Gastrocnemius medialis (tissue), 4 donors: ENCODE measurements at places on chromosomes 2 and 18.
A peak's percentile ranks its signal among the peaks of the same experiment; 100 is the strongest.

- no peak for DNase-seq
These were observed 481.9 kb downstream of the CDH2 start for GRCh38 chr18:27695052-27695451.

DNA sequence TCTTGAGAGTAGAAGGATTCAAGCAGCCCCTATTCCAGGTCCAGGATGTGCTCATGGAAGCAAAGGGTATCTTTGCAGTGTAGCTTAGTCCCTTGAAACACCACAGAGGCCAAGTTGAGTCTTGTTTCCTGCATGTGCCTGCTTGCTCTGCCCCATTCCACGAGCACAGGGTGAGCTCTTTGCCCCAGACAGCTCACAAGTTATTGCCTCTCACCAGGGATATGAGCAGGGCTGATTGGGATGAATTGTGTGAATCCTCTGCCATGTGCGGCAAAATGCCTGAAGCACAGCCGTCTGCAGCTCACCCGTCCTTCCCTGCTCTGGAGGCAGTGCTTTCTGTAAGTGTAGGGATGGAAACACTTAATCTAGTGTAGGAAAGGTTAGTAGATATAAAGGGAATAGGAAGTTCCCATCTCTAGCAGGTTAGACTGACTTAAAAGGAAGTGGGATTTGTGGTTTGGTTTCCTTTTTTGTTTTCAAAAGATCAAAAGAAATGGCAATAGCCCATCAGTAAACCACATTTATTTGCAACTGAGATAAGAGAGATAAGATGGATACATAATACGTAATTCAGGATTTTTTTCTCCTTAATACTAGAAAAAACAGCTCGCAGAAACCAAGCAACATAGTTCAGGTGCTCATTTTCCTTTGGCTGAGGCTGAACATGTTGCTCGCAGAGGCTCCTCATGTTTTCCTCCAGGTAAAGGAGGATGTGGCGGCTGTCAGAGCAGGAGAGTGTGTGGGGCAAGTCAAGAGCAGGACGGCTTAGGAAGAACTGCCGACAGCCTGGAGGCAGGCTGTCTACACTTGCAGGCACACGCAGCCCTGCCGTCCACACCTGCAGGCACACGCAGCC is 41.4 kb downstream of the TMEM182 start:
- no peak for DNase-seq

DNA sequence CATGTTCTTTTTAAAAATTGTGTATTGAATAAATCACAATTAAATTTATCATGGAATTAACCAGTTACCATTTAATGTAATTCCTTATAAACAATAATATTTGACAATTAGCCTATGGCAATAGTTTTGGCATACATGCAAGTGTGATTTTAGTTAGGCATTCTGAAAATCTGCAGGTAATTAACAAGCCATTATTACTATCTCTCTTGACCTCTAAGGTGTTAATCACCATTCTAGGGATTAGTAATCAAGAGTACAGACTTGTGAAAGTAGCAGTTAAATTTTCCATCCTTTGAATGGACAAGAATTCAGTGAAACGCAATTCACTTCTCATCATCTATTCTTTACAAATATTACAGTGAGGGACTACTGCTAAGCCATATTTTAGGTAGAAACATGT is 127.7 kb upstream of the CHST9 start:
- DNase-seq = no peak

- DNase-seq = no peak
These were observed 9.0 kb downstream of the DCDC2C start for GRCh38 chr2:3712424-3712823.

DNA sequence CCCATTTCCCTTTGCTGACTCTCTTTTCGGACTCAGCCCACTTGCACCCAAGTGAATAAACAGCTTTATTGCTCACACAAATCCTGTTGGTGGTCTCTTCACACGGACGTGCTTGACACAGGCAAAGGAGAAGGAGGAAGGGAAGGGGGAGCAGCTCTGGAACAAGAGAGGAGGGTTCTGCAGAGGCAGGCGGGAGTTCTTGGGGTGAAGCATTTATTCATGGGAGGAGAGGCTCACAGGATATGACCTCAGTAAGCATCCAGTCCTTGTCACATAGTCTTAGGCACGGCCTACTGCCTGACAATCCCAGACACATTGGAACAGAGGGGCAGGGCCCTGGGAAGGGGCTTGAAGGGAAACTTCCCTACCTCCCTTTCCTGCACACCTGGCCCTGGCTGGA is 171.7 kb upstream of the HS6ST1 start:
- no peak for DNase-seq

GRCh38 chr2:177327009-177327408 is 62.5 kb upstream of the NFE2L2 start:
- no peak for DNase-seq

- DNase-seq = no peak
These were observed 220.5 kb upstream of the ID2 start for GRCh38 chr2:8461341-8461740.

GRCh38 chr2:62409442-62409841 is 96.6 kb downstream of the TMEM17 start:
- no peak for DNase-seq

- no peak for DNase-seq
These were observed 94.6 kb upstream of the SCG2 start for GRCh38 chr2:223696719-223697118.

- no peak for DNase-seq
These were observed 39.6 kb downstream of the FTCDNL1 start for GRCh38 chr2:199811346-199811745.

DNA sequence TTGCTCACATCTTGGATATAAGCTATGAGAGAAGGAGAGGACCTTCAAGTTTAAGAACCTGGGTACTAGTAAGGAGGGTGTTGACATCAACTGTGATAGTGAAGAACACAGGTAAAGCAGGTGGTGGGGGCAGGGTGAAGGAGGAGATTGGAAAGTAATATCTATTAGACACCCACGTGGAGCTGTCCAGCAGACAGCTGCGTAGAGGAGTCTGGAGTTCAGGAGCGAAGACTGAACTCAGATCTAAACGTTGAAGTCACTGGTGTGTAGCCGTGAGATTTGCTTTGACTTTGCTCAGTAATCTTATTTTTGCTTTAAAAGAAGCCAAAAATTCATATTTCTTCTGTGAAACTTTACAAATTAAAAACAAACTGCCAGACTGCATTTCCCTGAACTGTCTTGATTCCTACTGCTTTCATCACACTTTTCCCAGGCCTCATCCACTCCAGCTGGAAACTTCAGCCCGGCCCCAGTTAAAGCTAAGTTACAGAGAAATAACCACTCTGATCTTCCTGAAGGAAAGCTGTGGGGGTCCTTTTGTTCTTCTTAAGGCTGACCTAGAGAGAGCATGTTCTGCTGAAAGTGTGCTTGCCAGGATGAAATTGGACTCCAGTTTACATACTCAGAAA is 533.3 kb downstream of the CNTNAP5 start:
- no peak for DNase-seq

DNA sequence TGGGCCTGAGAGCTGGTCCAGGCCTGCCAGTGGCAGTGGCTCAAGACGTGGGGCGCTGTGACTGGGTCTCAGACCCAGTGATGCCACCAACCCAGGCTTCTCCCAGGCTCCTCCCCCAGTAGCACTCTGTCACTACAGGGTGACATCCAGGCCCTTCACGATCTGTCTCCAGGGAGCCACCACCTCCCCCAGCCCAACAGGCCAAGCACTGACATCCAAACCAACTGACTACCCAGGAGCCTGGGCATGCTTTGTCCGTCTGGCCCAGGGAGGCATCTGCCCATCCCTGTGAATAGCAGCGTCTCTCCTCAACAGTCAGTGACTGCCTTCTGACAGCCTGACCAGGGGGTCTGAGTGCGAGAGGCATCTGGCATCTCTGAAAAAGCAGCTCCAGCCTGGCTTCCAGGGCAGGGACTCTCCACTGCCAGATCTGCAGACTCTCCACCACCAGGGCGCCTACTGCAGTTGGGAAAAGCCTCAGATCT is 13.0 kb downstream of the TEX44 start:
- DNase-seq = peak; percentile 54

DNA sequence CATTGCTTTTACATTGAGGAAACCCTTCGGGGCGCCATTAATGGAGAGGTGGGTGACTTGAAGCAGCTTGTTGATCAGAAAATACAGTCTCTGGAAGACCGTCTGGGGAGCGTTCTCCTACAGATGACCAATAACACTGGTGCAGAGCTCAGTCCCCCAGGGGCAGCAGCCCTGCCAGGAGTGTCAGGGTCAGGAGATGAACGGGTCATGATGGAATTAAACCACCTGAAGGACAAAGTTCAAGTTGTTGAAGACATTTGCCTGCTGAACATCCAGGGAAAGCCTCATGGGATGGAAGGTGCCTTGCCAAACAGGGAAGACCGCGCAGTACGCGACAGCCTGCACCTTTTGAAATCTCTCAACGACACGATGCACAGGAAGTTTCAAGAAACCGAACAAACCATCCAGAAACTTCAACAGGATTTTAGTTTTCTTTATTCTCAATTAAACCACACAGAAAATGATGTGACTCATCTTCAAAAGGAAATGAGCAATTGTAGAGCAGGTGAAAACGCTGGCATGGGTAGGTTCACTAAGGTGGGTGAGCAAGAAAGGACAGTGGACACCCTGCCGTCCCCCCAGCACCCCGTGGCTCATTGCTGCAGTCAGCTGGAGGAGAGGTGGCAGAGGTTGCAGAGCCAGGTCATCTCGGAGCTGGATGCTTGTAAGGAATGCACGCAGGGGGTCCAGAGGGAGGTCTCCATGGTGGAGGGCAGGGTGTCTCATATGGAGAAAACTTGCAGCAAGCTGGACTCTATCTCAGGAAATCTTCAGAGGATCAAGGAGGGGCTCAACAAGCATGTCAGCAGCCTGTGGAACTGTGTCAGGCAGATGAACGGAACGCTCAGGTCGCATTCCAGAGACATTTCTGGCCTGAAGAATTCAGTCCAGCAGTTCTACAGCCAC is 45.0 kb downstream of the EMILIN2 start:
- no peak for DNase-seq

DNA sequence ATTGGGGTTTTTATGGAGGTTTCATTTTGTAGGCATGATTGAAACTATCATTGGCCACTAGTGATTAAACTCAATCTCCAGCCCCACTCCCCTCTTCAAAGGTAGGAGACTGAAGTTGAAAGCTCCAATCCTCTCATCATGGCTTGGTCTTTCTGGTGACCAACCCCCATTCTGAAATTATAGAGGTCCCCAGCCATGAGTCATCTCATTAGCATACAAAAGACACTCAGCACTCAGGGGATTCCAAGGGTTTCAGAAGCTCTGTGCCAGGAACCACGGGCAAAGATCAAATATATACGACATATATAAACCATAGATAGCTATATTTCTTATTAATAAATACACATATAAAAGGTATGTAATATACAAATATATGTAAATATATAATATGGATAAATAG is 256.0 kb upstream of the POU3F3 start:
- DNase-seq = no peak

DNA sequence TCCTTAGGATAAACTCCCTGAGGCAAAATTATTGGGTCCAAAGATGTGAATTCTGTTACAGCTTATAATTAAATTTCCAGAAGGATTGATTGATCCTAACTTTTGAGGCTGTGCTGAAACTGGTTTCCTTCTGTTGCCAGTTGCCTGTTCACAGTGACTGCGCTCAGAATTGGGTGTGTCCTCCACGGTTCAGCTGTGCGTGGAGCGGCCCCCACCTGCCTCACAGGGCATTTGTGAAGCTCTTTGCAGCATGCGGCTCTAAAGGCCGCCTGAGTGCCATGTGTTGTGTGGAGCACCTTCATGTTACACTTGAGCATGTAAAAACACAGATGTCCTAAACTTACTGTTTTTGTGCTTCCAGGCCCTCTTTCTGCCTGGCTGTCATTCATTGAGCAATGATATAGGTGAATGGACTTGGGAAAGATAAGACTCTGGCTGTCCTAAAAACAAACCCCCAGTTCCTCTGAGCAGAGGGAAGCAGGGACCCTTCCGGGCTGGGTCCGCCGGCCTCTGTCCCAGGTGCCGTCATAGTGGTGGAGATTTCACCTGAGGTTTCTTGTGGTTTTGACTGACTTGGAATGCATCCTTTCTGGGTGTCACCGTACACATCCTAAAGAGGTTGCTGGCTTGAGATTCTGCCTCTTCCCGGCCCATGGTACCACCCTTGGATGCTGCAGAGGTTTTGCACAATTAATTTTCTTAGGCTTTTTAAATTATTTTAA is 173.6 kb downstream of the LDLRAD4 start:
- DNase-seq = no peak

GRCh38 chr2:17894005-17894404 is 15.5 kb downstream of the KCNS3 start:
- DNase-seq = no peak

DNA sequence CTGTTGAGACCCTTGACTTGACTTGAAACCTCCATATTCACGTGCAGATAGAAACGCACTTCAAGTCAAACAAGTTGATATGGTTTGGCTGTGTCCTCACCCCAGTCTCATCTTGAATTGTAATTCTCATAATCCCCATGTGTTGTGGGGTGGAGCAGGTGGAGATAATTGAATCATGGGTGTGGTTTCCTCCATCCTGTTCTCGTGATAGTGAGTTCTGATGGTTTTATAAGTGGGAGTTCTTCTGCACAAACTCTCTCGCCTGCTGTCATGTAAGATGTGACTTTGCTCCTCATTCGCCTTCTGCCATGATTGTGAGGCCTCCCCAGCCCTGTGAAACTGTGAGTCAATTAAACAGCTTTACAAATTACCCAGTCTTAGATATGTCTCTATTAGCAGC is 21.4 kb downstream of the SLC3A1 start:
- DNase-seq = no peak

DNA sequence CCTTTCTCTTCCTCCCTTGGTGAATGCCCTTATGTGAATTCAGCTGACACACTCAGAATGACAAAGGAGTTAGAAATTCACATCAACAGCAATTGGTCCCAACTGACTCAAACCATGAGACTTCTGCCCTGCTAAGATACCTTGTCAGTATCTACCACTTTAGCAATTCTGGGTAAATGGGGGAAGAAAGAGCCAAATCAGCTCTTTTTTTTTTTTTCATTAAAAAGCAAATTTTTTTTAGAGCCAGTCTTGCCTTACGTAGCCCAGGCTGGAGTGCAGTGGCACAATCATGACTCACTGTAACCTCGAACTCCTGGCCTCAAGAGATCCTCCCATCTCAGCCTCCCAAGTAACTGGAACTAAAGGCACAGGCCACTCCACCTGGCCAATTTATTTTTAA is 1.7 kb upstream of the PPP4R1 start:
- DNase-seq = no peak

DNA sequence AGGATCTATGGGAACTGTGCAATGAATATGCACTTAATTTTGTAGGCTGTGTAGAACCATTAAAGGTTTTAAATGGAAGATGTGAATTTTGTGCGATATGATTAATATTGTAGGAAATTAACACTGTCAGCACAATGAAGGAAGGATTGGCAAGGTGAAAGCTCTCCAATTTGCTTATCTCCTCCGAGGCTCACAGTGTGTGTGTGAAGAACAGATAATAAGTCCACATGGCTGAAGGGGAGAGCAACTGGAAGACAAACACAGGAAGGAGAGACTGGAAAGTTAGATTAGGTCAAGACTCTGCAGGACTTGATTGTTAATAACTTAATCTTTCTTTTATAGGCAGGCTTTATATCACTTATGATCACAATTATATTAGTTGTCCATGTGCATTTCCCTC is 269.7 kb upstream of the VRK2 start:
- DNase-seq = no peak
